Neural progenitor cell (in vitro differentiated cells): ENCODE measurements at places on chromosomes 1 and 21. TPM values are rescaled to one million over a fixed set of nuclear protein-coding genes. Genes with fewer than 3 reads are reported as not detected.
A peak's percentile ranks its signal among the peaks of the same experiment; 100 is the strongest.

Gene GPR52
- total RNA-seq: 0.84 TPM in 2 replicates

DNA sequence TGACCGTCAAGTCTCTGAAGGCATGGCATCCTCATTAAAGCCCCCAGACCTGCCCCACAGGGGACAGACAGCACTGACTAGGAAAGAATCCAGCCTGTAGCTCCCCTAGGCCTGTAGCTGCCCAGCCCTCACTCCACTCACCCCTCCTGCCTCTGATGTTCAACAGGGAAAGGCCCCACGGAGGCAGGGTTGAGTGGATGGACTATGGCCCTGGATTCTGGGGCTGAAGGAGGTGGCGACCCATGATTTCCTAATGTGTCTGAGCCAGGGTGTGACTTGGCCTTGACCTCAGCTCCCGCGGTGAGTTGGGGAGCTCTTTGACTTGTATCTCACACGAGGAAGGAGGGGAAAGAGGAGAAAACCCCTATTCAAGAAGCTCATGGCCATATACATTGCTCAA is 238.5 kb upstream of the CSF3R start:
- no peak overlapping the region for H3K27ac ChIP-seq
- no peak overlapping the region for H3K4me3 ChIP-seq
- no peaks in the 10 kb centered on the region for H3K36me3 ChIP-seq
- peaks cover 4% of the 10 kb centered on the region for H3K4me1 ChIP-seq

Gene DAB1
- 5.9 and 14.6 TPM in 2 replicates for total RNA-seq

DNA sequence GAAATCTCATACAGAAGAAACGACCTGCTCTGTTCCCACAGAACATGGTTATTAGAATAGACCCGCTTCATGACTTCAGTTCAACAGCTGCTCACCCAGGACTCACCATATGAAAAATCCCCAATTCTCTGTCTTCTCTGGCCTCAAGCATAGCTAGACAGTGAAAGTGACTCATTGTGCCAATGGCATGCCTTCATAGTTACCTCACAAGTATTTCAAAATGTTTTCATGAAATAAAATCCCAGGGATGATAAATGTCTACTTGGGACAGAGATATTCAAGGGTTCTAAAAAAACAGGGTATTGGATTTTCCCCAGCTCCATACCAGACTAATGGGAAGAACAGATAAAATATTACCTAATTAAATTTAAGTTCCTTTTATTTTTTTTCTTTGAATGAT is 82.3 kb downstream of the NOTCH2 start:
- H3K27me3 ChIP-seq: no peaks in the 10 kb centered on the region
- H3K36me3 ChIP-seq: no peaks in the 10 kb centered on the region
- DNase-seq: no peak
- H3K27ac ChIP-seq: no peak overlapping the region
- H3K4me1 ChIP-seq: no peaks in the 10 kb centered on the region
- H3K4me3 ChIP-seq: no peak overlapping the region

DNA sequence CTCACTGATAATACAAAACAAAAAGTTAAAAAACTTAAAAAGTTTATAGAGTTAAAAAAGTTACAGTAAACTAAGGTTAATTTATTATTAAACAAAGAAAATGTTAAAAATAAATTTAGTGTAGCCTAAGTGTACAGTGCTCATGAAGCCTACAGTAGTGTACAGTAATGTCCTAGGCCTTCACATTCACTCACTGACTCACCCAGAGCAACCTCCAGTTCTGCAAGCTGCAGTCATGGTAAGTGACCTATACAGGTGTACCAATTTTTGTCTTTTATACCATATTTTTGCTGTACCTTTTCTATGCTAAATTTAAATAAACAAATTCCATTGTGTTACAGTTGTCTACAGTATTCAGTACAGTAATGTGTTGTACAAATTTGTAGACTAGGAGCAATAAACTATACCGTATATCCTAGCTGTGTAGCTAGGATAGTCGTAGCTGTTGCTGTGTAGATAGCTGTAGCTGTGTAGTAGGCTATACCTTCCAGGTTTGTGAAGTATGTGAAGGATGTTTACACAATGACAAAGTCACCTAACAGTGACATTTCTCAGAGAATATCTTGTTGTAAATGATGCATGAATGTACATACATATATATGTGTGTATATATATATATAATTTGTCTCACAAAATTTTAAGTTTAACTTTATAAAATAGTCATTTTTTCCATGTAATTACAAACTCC is 140.2 kb downstream of the TGFB2 start:
- no peak overlapping the region for H3K27ac ChIP-seq
- no peaks in the 10 kb centered on the region for H3K36me3 ChIP-seq
- no peaks in the 10 kb centered on the region for H3K27me3 ChIP-seq
- no peaks in the 10 kb centered on the region for H3K4me1 ChIP-seq

- no peak overlapping the region for H3K27ac ChIP-seq
- no peak for DNase-seq
- H3K36me3 ChIP-seq: no peaks in the 10 kb centered on the region
- H3K27me3 ChIP-seq: no peaks in the 10 kb centered on the region
- H3K4me3 ChIP-seq: no peak overlapping the region
These were observed 9.0 kb downstream of the MYOM3 start for GRCh38 chr1:24102961-24103360.

DNA sequence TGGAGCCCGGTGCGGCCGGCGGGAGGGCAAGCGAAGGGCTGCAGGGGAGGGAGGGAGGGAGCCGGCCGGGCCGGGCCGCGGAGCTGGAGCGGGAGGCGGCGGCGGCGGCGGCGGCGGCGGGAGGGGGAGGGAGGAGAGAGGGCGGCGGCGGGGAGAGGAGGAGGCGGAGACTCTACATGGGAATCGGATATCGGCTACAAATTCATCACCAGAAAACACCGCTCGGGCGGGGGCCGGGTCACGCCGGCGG is at the start of gene AKT3:
Gene AKT3, minus strand, starts transcription at position 42 of the 250 bp plus-strand sequence. CDS start 7,073 bp downstream, outside the sequence.
- peak; percentile 91 for DNase-seq
- no peaks in the 10 kb centered on the region for H3K36me3 ChIP-seq
- peak within 1 kb of the TSS; percentile 93 for H3K4me3 ChIP-seq

- H3K27ac ChIP-seq: no peak overlapping the region
- peaks cover 11% of the 10 kb centered on the region for H3K4me1 ChIP-seq
- H3K36me3 ChIP-seq: no peaks in the 10 kb centered on the region
- peak; percentile 22 for DNase-seq
These were observed 6.0 kb upstream of the TGFBR3 start for GRCh38 chr1:91891969-91892368.

GRCh38 chr1:55870106-55870505 is 654.9 kb upstream of the USP24 start:
- H3K27ac ChIP-seq: no peak overlapping the region
- DNase-seq: no peak
- no peaks in the 10 kb centered on the region for H3K36me3 ChIP-seq
- no peaks in the 10 kb centered on the region for H3K27me3 ChIP-seq
- H3K4me1 ChIP-seq: peaks cover 8% of the 10 kb centered on the region

Gene FCAMR
- not detected in 2 replicates for total RNA-seq

- H3K4me3 ChIP-seq: peak within 1 kb of the TSS; percentile 100
- H3K4me1 ChIP-seq: peaks cover 14% of the 10 kb centered on the region
- H3K27me3 ChIP-seq: no peaks in the 10 kb centered on the region
- H3K27ac ChIP-seq: peak within 1 kb of the TSS; percentile 48
These were observed at the start of gene UBE2Q1 for GRCh38 chr1:154557939-154558719. UBE2Q1 (minus strand) TSS chr1:154558662; CDS start chr1:154558553, 109 bp downstream.

GRCh38 chr21:27636656-27637055 is 669.8 kb upstream of the ADAMTS5 start:
- no peaks in the 10 kb centered on the region for H3K27me3 ChIP-seq
- no peak for DNase-seq
- no peaks in the 10 kb centered on the region for H3K4me1 ChIP-seq
- H3K36me3 ChIP-seq: no peaks in the 10 kb centered on the region
- no peak overlapping the region for H3K4me3 ChIP-seq

DNA sequence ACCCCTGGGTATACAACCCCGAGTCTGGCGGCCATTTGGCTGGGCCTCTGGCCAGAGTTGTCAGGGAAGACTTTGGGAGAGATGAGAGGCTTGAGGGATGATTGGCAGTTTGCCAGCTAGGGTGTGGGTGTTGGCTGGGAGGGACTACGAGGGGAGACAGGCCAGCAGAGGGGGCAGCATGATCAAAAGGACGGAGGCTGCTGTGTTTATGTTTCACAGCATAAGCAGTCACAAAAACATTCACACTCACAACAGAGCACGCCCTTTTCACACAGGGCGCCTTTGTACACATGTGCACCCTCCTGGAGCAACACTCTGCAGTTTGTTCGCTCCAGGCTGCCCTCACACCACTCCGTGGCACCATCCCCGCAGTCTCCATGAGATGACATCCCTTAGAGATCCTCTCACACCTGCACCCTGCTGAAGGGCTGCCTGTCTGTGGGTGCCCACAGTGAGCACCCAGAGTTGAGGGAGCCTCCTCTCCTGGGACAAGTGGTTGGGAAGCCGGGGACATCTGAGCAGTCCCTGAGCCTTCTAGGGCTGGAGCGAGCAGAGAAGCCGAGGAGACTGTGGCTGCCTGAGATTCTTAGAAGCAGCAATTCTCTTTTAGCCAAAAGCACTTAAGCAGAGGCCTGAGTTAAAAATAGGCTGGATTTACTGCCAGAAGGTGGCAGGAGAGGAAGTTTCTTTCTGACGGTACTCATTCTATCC is 15.4 kb downstream of the EFNA3 start:
- H3K27me3 ChIP-seq: peaks cover 23% of the 10 kb centered on the region
- no peaks in the 10 kb centered on the region for H3K36me3 ChIP-seq
- H3K4me3 ChIP-seq: no peak overlapping the region
- peaks cover 10% of the 10 kb centered on the region for H3K4me1 ChIP-seq
- peak; percentile 69 for DNase-seq
- H3K27ac ChIP-seq: no peak overlapping the region

DNA sequence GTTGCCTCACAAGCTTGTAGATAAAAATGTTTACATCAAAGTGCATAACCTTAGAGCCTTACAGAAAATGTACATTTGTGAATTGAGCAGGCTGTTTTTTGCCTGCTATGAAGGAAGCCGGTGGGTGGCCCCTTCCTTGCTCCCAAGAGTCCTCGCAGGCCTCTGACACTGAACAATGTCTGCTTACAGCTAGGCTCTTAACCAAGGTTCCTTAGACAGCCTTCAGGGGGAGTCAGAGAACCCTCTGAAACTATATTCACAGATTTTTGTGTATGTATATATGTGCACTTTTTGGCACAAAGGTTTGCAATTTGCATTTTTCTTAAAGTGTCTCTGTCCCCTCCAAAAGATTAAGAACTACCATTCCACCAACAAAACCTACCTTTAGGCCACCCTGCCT is 282.6 kb downstream of the BARHL2 start:
- no peak overlapping the region for H3K4me3 ChIP-seq
- no peaks in the 10 kb centered on the region for H3K36me3 ChIP-seq
- H3K27me3 ChIP-seq: no peaks in the 10 kb centered on the region
- no peaks in the 10 kb centered on the region for H3K4me1 ChIP-seq
- DNase-seq: peak; percentile 51

Gene RIPPLY3
- total RNA-seq: 2.8 and 4.3 TPM in 2 replicates

DNA sequence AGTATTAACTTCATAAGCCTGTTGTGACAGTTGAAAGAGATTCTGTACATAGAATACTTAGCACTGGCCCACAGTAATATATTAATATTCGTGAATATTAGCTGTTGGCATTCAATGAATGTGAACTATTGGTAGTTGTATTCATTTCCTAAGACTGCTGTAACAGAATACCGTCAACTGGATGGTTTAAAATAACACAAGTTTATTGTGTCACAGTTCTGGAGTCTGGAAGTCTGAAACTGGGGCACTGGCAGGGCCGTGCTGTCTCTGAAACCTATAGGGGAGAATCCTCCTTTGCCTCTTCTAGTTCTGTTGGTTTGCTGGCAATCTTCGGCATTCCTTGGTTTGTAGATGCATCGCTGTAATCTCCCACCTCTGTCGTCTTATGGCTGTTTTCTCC is 47.5 kb downstream of the OLFML3 start:
- peaks cover 34% of the 10 kb centered on the region for H3K4me1 ChIP-seq
- H3K27me3 ChIP-seq: no peaks in the 10 kb centered on the region
- no peak for DNase-seq
- H3K27ac ChIP-seq: no peak overlapping the region

Gene OR2T29
- total RNA-seq: not detected in 2 replicates

Gene FAM72A
- 24.6 and 36.2 TPM in 2 replicates for total RNA-seq

DNA sequence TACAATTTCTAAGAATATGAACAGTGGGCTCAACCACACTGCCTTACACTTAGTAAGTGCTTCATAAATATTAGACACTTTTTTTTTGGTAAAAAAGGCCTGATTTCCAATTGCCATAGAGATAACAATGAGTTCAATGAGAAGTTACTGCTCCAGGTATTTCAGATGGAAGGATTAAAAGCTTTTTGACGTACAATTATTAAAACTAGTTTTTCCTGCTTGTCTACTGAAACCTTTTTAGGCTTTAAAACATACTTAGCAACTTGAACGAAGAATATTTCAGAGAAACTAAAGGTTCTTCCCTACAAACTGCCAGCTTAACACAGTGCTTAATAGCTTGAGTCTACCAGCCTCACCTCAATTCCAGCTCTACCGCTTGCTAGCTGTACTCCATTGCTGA is 43.7 kb downstream of the TRIT1 start:
- no peaks in the 10 kb centered on the region for H3K27me3 ChIP-seq
- no peak for DNase-seq
- no peak overlapping the region for H3K27ac ChIP-seq
- H3K36me3 ChIP-seq: peaks cover 13% of the 10 kb centered on the region
- H3K4me1 ChIP-seq: no peaks in the 10 kb centered on the region

- no peak for DNase-seq
- H3K27me3 ChIP-seq: no peaks in the 10 kb centered on the region
- no peak overlapping the region for H3K27ac ChIP-seq
- H3K36me3 ChIP-seq: no peaks in the 10 kb centered on the region
- H3K4me3 ChIP-seq: no peak overlapping the region
These were observed 177.3 kb upstream of the PTBP2 start for GRCh38 chr1:96544051-96544830.

Gene GDAP2
- total RNA-seq: 24.2 and 32.0 TPM in 2 replicates

- H3K27ac ChIP-seq: peak overlapping the region; percentile 67
- DNase-seq: no peak
- H3K36me3 ChIP-seq: no peaks in the 10 kb centered on the region
- H3K4me3 ChIP-seq: no peak overlapping the region
- no peaks in the 10 kb centered on the region for H3K27me3 ChIP-seq
These were observed 87.4 kb upstream of the C1orf21 start for GRCh38 chr1:184299406-184299790.

DNA sequence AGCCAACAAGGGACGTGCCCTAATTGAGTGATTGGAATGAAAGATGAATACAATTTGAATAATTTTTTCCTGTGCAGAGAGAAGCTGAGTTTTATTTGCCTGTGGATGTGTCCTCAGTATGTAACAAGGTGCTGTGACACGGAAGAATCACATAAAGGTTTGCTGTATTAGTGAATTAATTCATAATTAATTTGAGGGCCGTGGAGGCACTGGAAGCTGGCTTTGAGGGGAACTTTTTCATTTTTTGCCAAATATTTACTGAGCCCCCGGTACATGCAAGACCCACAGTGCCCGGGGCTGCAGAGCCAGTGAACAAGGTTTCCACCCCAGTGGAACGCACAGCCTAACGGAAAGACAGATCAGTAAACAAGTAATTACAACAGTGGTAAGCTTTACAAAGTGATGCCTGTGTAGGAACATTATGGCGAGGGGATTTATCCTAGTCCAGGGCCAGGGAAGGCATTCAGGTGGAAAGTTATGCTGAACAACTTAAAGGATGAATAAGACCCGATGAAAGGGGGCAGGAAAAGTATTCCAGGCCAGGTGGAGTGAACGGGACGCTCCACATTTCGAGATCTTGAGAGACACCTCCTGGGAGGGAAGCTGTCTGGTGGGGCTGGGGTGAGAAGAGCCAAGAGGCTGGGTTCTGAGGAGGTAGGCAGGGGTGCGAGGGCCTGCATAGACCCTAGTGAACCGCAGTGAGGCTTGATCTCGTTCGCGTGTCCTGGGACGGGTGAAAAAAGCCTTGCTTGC is 773 bp upstream of the RCC2 start:
- H3K27ac ChIP-seq: no peak overlapping the region
- H3K4me1 ChIP-seq: peaks cover 33% of the 10 kb centered on the region
- peaks cover 30% of the 10 kb centered on the region for H3K27me3 ChIP-seq
- peak overlapping the region; percentile 100 for H3K4me3 ChIP-seq
- H3K36me3 ChIP-seq: no peaks in the 10 kb centered on the region
- peak; percentile 58 for DNase-seq
